Fibroblast of mammary gland (primary cell): ENCODE measurements at places on chromosomes 7 and 10.

DNA sequence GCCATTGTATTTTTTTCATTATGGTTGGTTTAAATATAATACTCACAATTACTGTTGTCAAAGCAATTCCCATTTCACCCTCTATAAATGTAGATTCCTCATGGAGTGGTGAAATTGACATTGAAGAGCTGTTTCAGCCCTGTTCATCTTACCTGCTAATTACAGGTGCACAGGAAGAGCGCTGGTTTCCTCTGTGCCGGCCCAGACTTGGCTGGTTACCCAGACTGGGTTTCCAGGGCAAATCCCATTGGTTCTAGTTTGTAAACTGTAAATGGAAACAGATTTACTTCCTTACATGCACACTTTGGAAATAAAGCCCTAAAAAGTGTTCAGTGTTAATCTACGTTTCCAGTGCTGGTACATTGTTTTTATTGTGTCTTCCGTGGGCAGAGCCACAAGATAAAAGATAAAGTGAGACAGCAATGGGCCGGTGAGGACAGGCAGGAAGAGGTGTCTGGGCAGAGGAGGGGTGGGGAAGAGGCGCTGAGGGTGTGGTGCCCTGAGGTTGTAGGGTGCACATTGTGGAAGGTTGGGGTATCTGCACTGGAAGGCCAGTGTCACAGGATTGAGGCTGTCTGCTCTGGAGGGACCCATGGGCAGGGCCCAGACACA lies 71.6 kb upstream of the ZPBP start:
- no peak for DNase-seq

DNA sequence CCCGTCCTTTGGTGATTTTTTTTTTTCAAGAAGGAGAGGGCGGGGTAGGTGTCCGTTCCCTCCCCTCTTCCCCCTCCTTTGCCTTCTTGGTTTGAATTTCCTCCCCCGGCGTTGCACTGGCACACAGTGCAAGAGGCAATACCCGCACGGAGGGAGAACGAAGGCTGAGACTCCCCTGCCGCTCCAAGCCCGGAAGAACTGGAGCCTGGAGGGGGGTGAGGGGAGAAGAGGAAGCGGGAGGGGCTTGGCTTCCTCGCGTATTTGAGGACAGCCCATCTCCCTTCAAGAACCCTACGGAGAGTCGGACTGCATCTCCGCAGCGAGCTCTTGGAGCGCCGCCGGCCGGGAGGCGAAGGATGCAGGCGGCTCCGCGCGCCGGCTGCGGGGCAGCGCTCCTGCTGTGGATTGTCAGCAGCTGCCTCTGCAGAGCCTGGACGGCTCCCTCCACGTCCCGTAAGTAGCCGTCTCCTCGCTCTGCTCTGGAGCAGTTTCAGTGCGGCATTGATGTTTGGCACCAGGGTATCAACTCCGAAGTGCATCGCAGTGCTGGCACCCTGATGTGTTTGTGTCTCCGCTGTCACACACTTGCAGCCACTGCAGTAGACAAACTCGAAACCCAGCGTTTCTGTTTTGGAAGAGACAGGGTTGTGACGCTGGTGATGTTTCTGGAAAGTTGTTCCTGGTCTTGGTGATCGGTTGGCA lies at the start of gene CNTNAP2:
Gene CNTNAP2 (plus strand): TSS at position 281 of the 702 bp plus-strand sequence. CDS start 76 bp downstream, at position 357.
- DNase-seq, result peak; percentile 12

DNA sequence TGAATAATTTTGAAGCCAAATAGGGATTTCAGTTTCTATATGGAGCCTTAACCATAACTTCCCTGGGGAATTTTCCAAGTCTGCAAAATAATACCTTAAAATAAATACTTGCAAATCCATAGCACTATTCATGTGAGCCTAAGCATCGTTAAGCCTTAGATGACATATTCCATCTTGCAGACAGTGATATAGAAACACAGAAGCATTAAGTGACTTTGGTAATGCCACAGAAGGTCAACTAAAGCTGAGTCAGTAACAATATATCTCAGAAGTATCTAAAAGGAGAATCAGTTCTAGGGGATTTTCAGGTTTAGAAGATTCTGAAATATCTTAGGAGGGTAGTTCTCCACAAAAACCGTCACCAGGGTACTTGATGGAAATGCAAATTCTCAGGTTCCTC lies 163.4 kb upstream of the COL1A2 start:
- DNase-seq, result no peak

GRCh38 chr10:3668276-3668965 lies 116.6 kb downstream of the KLF6 start:
- DNase-seq, result peak; percentile 62

- DNase-seq, result no peak
Measured at GRCh38 chr10:95550073-95550672, 11.0 kb downstream of the SORBS1 start.

GRCh38 chr7:101533103-101533465 lies 96.0 kb downstream of the MYL10 start:
- no peak for DNase-seq

- no peak for DNase-seq
Measured at GRCh38 chr7:74560086-74560719, 97.3 kb upstream of the GTF2I start.

GRCh38 chr7:99728615-99729014 lies 6.4 kb downstream of the CYP3A7 start:
- no peak for DNase-seq

GRCh38 chr7:77531038-77531437 lies 6.1 kb upstream of the PTPN12 start:
- DNase-seq, result no peak

GRCh38 chr10:11003679-11004078 lies 14.0 kb upstream of the CELF2 start:
- peak; percentile 66 for DNase-seq

DNA sequence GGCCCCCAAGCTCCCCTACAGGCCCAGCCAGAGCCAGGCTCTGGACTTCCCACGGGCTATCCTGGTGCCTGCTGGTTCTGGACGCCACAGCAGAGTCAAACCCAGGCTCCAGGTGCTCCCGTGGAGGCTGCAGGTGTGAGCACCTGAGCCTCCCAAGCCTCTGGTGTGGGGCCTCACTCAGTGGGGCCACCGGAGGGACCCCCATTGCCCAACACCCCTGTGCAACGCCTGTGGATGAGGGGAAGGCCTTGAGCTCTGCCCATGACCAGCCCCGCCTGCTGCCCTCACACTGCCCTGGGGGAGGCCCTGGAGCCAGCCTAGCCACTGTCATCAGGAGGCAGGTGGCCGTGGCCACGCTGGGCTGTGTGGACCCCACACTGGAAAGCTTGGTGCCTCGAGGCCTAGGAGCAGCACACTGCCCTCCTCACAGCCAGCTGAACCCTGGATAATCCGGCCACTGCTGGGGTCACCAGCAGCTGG lies 229.3 kb downstream of the MAD1L1 start:
- no peak for DNase-seq

DNA sequence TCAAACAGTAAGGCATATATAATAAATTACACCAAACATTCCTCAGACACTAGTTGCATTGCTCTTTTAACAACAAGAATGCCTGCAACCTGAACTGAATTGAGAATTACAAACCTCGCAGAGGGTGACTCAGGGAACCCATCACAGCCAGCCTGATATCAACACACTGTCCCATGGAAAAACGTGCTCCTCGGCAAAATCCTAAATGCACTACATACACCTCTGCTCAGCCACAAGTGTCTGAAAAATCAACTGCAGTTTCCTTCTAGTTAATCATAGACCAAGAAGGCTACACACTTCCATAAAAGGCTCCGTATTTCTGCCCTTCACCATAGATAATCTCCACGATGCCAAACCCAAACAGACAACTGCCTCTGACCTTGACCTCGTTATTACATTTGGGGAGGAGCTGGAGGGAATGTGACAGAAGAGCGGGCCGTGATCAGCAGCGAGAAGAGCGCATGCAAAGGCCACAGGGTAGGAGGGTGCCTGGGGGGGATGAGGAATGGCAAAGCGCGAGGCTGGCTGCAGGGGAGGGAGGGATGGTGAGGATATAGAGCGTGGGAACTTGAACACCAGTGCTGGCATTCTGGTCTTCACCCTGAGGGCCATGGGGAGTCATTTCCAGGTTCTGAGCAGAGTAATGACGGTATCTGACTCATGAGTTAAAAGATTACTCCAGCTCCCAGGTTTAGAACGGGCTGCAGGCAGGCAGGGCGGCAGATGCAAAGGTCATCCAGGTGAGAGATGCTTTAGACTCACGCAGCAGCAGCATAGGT lies 201.9 kb upstream of the FRMD4A start:
- no peak for DNase-seq

DNA sequence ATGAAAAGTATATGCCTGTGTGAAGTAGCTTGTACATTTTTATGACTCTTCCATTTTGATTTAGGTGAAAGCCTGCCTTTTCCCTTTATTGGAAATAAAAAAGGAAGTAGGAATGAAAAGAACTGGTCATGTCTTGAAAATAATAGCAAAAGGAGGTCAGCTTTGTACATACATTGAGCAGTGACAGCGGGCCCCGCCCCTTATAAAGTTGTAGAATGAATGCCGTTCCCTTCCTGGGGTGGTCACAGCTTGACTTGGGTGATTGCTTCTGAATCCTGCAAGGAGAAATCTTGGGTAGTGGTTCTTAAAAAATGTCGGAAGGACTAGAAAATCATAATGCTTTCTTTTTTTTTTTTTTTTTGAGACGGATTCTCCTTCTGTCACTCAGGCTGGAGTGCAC lies 31.7 kb downstream of the CAMK1D start:
- DNase-seq, result no peak

DNA sequence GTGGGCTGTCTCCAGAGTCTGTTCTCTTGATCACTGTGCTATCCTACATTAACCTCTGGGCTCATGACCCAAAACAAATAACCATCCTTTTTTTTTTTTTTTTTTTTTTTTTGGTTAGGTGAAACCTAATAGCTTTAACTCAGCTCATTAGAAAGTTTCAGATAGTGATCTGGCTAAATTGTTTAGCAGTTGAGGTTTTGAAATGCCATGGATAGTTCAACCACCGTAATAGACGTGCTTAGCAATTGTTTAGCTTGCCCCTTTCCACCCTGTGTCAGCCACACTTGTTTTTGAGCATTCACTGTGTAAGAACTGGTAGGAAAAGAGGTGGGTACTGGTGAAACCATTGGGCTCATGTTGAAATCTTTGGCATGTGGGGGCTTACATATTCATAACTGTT lies 3.8 kb downstream of the PLCE1 start:
- no peak for DNase-seq
